Activated CD4-positive, alpha-beta T cell treated with anti-CD3 and anti-CD28 coated beads for 1 hour (primary cell): ENCODE measurements at places on chromosomes 5 and 9.

- no peak for DNase-seq
Observed at GRCh38 chr5:143083006-143083405, 312.8 kb downstream of the ARHGAP26 start.

DNA sequence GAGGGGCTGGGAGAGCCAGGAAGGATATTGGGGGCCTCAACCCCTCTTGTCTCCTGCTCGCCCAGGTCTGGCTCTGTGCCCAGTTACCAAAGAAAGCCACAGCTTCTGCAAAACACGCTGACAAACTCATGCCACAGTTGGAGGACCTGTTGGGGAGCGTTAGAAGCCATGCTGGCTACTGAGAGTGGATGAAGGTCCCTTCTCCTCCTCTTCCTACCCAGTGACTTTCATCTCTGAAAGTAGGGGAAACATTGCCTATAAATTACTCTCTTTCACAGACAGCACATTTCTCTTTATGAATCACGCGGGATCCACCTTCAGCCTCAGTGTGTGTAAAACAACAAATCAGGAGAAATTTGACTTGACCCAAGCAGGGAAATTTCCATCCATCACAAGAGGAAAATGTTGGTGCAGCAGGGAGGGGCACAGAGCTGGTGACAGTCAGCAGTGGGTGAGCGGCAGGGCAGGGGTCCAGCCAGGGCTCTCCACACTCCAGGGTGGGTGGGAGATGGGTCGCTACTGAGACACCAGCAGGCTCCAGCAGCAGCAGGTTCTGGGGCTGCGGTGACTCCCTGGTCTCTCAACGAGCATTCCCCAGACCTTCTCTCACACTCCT, 181.9 kb downstream of the FGF18 start:
- no peak for DNase-seq

DNA sequence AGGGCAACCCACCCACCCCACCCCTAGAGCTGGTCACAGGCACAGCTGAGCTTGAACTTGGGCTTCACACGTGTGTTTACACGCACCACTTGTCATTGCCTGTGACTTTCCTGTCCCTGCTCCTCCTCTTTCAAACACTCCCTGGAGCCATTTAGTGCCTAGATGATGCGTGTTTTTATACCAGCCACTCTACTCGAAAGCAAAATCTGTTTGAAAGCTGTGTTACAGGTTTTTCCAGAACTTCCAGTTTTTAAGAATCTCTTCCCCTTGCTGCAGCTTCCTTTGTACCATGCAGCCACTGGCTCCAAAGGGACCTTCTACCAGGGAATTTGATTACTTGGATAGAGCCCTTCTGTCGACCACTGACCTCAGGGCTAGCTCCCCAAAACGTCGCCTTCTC, 78.8 kb upstream of the SPRY4 start:
- no peak for DNase-seq

GRCh38 chr9:97357056-97357455, 49.6 kb downstream of the CCDC180 start:
- DNase-seq, result no peak

- DNase-seq, result no peak
Observed at GRCh38 chr5:44603496-44604272, 205.1 kb upstream of the MRPS30 start.

DNA sequence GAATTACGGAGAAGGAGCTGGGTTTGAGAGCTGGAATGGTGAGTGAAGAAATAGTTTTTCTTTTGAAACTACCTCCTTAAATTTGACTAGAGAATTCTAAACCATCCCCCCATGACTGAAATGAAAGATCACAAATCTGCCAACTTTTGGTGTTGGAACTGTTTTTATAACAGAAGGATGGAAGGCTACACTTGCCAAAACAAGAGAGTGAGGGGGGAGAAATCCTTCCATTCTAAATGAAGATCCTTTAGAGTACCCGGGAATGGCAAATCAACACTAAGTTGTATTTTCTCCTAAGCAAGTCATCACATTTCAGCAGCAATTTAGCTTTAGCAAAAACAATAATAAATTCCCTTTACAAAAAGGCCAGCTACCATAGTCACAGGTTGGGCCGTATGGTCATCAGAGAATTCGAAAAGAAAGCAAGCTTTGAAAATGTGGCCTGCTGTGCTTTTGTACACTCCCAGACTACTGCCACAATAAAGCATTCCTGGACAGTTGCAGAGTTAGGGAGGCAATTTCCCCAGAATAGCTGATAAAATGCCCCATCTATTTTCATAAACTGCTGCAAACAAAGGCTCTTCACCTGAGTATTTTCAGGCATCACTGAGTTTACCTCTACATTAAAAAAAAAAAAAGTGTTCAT, 25.0 kb upstream of the FREM1 start:
- no peak for DNase-seq

DNA sequence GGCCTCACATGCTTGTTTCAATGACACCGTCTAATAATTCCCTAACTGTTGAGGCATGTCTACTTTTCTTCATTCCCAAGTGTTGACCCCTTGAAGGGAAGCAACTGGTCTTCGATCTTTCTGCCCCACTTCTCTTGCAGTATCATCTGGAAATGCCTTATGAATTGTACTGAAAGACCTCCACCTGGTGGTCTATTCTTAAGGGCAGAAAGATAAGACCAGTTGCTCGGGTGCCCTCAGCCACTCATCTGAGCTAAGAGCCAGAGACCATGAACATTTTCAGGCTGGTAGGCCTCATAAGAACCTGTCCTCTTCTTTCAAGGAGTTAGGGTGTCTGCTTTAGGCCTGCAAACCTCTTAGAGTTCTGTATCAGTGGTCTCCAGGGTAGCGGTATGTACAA, 542.5 kb downstream of the CTNND2 start:
- no peak for DNase-seq

DNA sequence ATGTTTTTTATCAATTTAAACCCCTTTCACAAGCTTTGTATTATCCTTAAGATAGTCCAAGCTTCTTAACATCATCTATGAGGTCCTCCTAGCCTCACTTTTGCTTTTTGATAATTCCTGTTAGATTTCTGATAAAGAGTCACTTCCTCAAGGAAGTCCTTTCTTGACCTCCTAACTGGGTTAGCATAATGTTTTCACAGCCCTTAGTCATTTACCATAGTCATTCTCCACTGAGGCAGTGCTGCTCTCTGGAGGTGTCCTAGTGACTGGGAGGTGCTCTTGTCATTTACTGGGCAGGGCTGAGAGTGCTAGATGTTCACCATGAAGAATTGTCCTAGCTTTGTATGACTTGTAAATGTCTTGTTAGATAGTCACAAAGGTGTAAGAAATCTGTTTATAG, 26.4 kb downstream of the TNPO1 start:
- DNase-seq, result no peak

DNA sequence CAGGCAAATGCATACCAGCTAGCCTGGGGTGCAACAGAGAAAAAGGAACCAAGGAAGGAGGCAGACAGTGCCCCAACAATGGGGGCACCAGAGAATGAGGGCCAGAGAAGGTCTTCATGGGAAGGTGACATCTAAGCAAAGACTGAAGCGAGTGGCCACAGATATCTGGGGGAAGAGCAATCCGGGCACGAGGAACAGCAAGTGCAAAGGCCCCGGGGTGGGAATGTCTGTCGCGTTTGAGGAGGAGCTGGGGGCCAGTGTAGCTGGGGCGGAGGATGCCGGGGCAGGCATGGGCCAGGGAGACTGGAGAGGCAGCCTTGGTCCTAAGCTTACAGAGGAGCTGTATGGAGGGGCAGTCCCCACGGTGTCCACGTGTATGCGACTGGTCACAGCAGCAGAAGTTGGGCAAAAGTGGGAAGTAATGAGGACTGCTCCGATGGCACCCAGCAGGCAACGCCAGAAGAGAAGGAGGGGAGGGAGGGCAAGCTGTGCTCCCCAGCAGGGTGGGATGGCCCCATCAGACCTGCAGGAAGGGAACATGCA, 19.1 kb downstream of the EEIG1 start:
- no peak for DNase-seq

DNA sequence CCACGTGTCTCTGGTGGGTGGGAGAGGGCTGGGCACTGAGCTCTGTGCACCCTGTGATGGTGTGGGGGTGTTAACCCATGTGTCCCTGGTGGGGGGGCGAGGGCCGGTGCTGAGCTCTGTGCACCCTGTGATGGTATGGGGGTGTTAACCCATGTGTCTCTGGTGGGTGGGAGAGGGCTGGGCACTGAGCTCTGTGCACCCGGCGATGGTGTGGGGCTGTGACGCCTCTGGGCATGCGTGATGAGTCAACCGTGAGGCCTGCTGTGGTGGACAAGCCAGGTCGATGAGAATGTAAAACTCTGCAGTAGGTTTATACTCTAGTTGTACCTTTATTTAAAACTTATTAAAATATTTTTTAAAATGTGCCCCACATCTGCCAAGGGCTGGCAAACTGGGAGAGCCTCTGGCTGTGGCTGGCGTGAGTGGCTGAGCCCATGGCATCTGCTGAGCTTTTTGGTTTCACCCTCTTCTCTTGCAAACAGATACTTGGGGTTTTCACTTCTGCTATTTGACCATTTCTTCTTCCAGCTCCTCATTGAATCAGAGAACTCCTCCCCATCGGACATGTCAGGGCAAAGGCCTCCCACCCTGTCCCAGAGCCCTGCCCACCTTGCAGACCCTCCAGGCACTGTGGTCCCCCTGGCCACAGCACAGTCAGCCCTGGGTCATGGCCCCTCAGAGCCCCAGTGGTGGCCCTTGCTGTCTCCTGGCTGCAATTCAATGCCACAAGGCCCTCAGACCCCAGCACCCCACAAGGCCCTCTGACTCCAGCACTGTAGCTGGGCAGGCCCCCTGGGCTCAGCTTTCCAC, 18.5 kb upstream of the EXOC3 start:
- no peak for DNase-seq

- no peak for DNase-seq
Observed at GRCh38 chr5:146623666-146624065, 107.7 kb upstream of the GPR151 start.

DNA sequence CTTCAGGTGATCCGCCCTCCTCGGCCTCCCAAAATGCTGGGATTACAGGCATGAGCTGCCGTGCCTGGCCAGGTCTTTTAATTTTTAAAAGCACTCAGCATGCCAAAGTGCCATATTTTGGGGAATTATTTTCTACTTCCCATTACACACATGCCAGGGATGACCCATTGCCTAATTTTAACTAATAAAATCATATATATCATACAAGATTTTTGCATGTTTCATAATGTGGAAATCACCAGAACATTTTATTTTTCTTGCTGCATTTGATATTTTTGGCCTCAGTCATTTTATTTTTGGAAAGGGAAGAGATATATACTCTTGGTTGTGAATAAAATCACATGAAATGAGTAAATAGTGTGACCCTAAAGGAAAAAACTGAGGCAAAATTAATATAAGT, 45.3 kb upstream of the TENT2 start:
- DNase-seq, result no peak

GRCh38 chr9:83986195-83986594, 5.6 kb downstream of the RMI1 start:
- DNase-seq, result no peak

DNA sequence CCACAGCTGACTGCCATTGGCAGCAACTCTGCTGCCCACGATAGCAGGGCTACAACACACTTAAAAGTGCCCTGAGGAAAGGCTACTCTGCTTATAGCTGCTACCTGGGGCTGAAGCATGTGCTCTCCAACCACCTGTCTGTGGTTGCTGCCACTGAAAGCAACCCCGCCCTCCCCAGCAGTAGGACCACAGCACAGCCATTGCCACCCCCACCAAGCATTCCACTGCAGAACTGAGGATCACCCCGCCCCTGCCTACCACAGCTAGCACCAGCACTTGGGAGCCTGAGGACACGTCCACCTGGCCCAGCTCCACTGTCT, 85.8 kb downstream of the LPAR1 start:
- no peak for DNase-seq

GRCh38 chr9:1129382-1129781, 79.2 kb downstream of the DMRT2 start:
- no peak for DNase-seq

GRCh38 chr5:174717826-174718455, 6.4 kb upstream of the MSX2 start:
- no peak for DNase-seq

DNA sequence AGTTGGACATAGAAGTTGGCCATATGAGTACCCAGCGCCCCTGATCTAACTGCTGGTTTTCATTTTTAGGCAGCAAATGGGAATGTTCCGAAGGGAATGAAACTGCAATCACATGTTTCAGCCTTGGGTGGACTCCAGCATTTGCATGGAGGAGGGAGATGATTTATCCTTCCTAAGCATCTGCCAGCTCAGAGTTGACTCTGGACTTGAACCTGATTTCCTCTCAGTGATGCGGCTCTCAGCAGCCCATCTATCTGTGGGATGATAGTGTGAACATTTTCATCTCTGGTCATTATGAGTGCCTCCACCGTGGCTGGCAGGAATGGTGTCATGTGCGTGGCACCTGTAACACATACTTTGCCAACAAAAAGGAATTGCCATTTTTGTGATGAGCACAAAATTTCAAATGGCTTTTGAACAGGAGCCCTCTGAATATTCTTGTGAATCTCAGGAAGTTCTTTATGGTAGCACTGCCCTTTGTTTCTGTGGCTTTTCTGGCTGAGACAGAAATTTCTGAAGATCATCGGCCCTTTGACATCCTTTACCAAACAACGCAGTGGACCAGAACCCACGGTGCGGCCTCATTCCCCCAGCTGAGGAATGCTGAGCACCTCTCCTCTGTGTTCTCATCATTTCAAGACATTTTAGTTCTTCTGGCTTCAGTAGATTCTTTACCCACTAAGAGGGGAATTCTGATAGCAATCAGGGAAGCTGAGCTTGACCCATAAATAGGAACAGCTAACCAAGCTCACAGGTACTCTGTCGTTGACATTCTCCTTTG, 28.5 kb downstream of the FUBP3 start:
- no peak for DNase-seq

DNA sequence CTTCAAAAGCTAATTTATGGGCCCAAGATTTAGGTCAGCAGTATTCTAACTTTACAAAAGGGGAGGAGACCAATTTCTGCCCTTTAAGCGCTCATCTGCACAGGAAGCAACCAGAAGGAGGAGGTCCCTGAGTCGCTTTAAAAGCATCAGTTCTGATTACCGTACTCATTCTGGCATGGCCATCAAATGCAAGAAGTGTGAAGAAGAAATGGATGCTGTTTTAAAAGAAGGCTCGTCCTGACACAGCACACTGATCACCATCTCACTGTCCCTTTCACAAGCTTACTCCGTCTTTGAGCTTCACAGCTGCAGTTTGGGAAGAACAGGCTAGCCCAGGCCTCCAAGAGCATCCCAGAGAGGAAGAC, 17.5 kb downstream of the ZNF608 start:
- no peak for DNase-seq

GRCh38 chr5:169440107-169440705, 139.3 kb upstream of the SLIT3 start:
- no peak for DNase-seq

GRCh38 chr9:107982745-107983144, 493.2 kb upstream of the KLF4 start:
- DNase-seq, result no peak

DNA sequence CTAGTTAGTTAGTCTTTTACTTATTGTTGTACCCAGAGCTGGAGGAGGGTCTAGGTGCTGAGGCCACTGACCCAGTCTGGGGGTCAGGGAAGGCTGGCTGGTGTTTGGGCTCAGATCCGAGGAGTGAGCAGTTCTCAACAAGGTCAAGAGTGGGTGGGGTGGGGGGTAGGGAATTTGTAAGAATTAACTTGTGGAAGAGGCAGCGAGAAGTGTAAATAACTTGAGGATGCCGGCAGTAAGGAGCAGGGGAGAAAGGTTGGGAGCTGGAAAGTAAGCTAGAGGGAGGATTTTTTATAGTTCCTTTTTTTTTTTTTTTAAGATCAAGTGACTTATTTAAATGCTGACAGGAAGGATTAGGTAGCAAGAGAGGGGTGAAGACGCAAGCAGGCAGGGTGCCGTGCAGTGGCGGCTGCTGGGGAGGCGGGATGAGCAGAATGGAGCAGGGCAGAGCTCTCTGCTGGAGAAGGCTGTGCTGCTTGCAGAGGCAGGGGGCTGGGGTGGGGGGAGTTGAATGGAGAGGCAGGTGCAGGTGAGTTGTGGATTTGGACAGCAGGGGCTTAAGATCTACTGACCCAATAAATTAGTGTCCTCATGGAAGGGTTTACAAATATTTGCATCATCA, 35.3 kb upstream of the SMIM32 start:
- no peak for DNase-seq
